ENCODE measurements at places on chromosomes 13 and 19. TPM values are rescaled to one million over a fixed set of nuclear protein-coding genes. Genes with fewer than 3 reads are reported as not detected.

Gene CGB2
- not detected for total RNA-seq

DNA sequence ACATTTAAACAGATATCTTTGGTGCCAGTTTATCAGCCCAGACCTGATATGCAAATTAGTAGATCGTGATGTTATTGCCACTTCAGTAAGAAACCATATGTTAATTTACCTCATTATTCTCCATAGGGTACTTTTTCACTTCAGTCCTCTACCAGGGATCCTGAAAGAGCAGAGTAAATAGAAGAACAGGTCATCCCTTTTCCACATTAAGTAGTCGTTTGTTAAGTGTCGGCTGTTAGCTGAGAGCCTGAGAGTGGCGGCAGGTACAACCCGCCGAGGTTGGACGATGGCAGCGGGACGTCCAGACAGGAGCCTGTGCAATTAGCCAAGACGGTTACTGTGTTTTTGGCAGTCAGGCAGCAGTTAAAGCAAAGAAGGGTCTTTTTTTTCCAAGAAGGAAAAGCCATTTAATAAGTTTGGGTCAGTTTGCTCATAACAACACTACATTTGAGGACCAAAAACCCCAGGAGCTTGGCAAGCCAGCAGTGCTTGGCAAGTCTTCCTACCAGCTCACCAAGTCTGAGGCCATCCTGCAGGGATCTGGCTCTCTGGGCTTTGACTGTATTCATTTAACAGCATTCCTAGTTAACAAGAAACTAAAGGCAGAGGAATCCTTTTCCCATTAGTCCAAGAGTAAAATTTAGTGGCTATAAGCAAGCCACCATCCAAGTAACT is 231.8 kb downstream of the SHISA2 start:
- no peaks in the 10 kb centered on the region for H3K4me1 ChIP-seq
- H3K4me3 ChIP-seq = no peak overlapping the region
- DNase-seq = no peak
- H3K36me3 ChIP-seq = no peaks in the 10 kb centered on the region

DNA sequence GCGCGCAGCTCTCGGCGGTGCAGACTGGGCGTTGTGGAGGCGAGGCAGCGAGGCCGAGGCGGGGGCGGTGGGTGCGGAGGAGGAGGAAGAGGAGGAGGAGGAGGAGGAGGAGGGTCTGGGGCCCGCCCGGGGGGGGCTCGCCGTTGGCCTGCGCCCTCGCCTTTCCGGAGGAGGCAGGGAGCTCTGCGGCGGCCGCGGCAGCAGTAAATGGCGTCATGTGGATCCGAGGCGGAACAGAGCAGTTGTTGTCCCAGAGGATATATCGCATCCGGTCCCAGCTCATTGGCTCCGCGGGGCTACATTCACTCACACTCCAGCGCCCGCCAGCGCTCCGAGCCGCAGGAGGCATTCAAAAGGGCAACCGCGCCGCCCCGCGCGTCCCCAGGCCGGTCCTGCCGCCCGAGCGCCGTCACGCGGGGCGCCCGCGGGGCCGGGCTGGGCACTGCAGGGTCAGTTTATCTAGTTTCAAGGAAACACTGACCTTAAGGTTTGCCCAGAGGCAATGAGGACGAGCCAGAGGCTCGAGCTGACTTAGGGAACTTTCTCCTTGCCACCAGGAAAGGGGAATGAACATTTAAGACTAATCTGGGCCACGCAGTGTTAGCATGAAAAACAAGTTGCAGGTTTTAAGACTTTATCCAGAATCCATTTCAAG is at the start of gene SPRY2:
TSS of gene SPRY2 (minus strand) at position 26 of the 655 bp plus-strand sequence. CDS start 3,421 bp downstream, outside the sequence.
- peak within 1 kb of the TSS; percentile 93 for H3K4me3 ChIP-seq
- DNase-seq = peak; percentile 99
- H3K4me1 ChIP-seq = peaks cover 19% of the 10 kb centered on the region
- peaks cover 13% of the 10 kb centered on the region for H3K36me3 ChIP-seq
- peak within 1 kb of the TSS; percentile 96 for H3K27ac ChIP-seq
- no peaks in the 10 kb centered on the region for H3K27me3 ChIP-seq

DNA sequence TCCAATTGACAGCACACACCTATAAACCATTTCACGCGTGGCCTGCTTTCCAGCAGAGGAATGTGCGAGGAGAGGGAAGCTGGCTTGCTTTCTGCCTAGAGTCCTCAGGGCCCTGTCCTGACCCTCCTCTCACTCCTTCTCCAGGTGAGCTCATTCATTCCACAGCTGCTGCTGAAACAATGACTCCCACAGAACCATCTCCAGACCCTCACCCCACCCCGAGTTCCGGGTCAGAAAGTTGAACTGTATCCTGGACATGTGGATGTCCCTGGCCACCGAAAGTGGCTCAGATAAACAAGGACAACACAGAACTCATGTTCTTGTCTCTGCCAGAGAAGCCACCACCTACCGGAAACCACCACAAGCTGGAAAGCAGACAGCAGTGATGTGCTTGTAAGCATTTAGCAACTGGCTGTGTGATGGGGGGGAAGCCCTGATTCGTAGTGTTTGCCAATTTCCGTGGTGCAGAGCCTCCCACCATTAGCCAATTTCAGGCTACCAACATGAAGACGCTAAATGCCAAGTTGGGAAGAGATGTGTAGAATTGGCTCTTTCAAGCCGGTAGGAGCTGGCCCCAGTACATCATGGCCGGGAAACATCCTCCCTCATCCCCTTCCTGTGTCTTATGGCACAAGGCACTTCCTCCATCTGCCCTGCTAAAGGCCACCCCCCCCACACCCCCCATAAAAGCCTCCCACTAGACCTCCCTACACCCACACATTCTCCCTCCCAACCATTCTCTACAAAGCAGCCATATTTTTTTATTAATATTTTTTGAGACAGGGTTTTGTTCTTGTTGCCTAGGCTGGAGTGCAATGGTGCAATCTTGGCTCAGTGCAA is 5.0 kb downstream of the SYCE2 start:
- H3K36me3 ChIP-seq = no peaks in the 10 kb centered on the region
- peaks cover 6% of the 10 kb centered on the region for H3K27me3 ChIP-seq
- H3K4me1 ChIP-seq = peaks cover 20% of the 10 kb centered on the region
- H3K4me3 ChIP-seq = no peak overlapping the region
- no peak overlapping the region for H3K27ac ChIP-seq
- DNase-seq = peak; percentile 67

Gene ZNF844
- total RNA-seq = 10.9 TPM

Gene SIGLEC14
- not detected for total RNA-seq

Gene ZNF177
- total RNA-seq = 0.72 TPM

Gene C19orf85
- total RNA-seq = not detected
